CD14-positive monocyte (primary cell): ENCODE measurements at places on chromosomes 7 and 10.

- no peak for DNase-seq
Measured at GRCh38 chr10:118955951-118956801, 73.3 kb upstream of the NANOS1 start.

- no peak for DNase-seq
Measured at GRCh38 chr7:31958226-31958625, 112.0 kb downstream of the PDE1C start.

- DNase-seq: no peak
Measured at GRCh38 chr7:132687016-132687415, 110.7 kb upstream of the PLXNA4 start.

DNA sequence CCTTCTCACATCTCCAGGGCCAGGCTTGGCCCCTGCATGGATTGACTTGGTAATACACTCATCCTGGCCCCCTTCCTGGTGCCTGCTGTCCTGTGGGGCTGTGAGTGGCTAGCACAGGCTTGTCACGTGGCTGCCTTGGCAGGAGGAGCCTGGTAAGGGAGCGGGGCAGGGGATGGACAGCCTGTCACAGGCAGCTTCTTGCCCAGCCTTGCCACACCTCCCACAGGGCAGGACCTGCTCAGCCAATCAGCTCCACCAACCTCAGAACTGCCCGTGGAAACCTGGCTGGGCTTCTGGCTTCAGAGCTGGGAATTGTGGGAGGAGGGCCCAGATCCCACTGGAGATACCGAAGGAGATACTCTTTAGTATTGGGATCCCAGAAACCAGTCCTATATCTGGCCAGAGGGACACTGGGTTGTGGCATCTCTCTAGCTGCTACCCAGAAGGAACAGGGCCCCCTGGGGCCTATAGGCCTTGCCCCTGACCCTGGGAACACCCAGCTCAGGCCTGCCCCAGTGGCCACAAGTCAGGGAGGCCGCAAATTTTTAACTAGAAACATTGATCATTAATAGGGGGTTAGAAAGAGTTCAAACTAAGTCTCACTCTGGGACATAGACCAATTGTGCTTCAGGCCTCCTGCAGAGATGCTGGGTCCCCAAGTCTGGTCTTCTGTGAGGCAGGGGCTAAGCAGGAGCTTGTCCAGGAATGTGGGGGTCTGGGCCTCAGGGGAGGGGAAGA is at the start of gene HOGA1:
TSS of gene HOGA1 (plus strand) at position 330 of the 738 bp plus-strand sequence. CDS start at position 645, 315 bp downstream.
- no peak for DNase-seq
